ENCODE measurements at places on chromosomes 2 and 18.

GRCh38 chr2:141565597-141565996 lies 565.2 kb downstream of the LRP1B start:
- DNase-seq, result no peak

DNA sequence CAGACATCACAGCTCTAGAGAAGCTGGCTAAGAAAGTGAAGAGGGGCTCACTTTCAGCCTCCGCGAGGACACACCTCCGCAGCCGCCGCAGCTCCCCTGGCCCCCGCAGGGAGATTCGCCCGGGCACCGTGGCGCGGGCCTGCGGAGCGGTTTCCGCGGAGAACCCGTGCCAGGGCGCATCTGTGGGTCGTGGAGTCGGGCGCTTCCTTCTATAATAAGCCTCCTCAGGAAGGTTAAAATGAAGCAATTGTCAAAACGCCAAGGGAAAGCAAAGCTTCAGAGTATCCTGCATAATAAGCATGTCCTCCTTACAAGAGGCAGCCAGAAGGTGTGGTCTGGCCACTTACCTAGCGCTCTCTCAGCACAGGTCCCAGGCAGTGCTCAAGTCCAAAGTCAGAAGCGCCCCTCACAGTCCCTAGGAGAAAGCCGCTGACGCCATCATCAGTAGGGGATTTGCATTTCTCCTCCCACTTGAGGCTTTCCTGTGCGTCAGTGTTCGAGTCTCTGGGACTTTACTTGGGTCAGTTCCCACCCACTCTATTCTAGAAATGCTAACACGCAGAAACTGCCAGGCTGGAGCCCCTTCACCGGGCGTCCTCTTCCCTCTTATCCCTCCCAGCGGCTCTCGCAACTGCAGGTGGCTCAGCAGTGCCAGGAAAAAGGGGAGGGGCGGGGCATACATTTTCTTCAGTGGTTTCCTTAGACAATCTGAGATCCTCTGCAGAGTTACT lies at the start of gene STAT4:
Gene STAT4 (minus strand): TSS at position 395 of the 731 bp plus-strand sequence. CDS start 2,791 bp downstream, outside the sequence.
- DNase-seq, result peak; percentile 85

- no peak for DNase-seq
Observed at GRCh38 chr2:176471949-176472348, 202.7 kb downstream of the MTX2 start.

DNA sequence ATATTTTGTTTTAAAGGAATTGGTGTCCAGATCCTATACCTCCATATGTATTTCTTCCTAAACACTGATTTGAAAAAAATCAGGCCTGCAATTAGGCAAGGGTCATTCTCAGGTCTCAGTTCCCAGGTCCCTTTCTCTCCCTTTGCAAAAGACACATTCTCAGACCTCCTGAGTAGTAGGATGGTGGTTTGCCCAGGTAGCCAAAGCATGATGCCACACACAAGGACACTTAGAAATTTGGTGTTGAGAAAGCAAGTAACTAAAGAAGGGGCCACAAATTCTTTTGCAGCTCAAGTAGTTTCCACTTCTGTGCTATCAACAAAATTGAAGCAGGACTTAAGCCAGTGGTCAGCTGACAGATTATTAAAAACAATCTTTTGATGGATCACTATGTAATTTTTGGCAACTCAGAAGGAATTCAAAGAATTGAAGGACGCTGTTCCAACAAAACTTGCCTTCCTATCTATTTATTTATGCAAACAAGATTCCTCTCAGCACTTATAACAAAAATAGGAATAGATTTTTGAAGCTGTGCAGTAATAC lies 6.6 kb upstream of the MYO5B start:
- DNase-seq, result no peak

DNA sequence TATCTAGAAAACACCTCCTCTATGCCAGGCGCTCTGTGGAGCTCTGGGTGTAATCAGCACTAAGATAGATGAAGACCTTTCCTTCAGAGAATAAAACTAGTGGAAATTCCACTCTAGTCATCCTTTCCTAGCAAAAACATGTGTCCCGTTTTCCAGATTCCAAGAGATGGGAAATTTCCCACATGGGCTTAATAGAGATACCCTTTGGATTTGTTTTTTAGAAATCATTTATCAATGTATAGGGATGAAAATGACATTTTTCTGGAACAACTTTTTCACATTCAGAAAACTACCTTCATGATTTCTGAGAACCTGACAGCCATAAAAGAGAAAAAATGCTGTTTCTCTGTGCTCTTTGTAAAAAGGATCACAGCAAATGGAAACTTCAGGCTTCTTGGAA lies 152.1 kb downstream of the NCKAP5 start:
- no peak for DNase-seq

DNA sequence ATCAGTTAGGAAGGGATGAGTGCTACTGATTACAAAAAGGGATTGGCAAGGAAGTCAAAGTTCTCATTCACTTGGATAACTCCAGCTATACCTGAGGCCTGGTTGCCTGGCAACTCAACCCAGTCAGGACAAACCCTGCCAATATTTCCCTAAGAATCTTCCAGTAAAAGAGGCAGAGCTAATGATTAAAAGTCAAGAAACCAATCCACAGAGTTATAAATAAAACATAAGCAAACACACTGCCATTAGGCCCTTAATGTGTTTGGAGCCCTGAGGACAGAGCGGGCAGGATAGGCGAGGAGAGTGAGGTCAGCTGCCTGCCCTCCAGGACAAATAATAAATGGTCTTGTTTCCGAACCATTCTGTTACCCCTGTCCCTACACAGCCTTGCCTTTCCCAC lies 215.6 kb upstream of the NABP1 start:
- DNase-seq, result no peak
